ENCODE measurements at places on chromosomes 6 and 20.

GRCh38 chr6:6816716-6817115, 228.2 kb downstream of the LY86 start:
- DNase-seq, result no peak

- no peak for DNase-seq
These were observed 96.3 kb upstream of the MAFB start for GRCh38 chr20:40785346-40785745.

- DNase-seq, result no peak
These were observed 109.2 kb upstream of the TMEM170B start for GRCh38 chr6:11428371-11428770.

DNA sequence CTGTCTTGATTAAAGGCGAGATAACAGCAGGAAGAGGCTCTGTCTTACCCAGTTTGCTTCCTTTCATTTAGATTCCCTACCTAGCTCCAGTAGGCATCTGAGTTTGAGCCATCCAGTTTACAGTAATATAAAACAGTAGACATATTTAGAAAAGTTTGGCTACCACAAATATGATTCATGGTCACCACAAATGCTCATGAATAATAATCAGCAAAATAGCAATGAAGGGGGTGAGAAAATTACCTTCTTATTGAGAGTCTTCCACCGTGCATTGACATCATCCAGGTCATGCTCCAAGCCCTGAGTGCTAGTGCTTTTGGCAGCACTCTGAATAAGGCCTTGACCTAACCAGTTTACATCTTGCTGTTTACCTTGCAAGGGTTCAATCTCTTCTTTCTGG, 106.2 kb downstream of the DST start:
- DNase-seq, result no peak

DNA sequence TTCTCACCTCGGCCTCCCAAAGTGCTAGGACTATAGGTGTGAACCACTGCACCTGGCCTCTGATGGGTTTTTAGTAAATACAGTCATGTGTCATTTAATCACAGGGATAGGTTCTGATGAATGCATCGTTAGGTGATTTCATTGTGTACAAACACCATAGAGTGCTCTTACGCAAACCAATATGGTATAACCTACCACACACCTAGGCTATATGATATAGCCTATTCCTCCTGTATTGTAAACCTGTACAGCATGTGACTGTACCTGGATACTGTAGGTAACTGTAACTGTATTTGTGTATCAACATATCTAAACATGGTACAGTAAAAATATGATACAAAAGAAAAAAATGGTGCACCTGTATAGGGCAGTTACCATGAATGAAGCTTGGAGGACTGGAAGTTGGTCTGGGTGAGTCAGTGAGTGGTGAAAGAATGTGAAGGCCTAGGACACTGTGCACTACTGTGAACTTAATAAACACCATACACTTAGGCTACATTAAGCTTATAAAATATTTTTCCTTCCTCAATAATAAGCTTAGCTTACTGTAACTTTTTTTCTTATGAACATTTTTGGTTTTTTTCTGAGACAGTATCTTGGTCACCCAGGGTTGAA, 10.0 kb downstream of the BICRAL start:
- no peak for DNase-seq

GRCh38 chr20:41510847-41511450, 107.2 kb downstream of the CHD6 start:
- no peak for DNase-seq

GRCh38 chr6:153816366-153816765, 222.7 kb upstream of the OPRM1 start:
- no peak for DNase-seq

- DNase-seq, result no peak
These were observed 61.4 kb upstream of the UFL1 start for GRCh38 chr6:96460052-96460700.

DNA sequence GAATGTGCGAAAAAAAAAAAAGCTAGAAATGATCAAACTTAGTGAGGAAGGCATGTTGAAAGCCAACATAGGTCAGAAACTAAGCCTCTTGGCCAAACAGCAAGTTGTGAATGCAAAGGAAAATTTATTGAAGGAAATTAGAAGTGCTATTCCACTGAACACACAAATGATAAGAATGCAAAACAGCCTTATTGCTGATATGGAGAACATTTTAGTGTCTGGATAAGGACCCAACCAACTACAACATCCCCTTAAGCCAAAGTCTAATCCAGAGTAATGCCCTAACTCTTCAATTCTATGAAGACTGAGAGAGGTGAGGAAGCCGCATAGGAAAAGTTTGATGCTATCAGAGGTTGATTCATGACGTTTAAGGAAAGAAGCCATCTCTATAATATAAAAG, 5.5 kb upstream of the ABCC10 start:
- no peak for DNase-seq

DNA sequence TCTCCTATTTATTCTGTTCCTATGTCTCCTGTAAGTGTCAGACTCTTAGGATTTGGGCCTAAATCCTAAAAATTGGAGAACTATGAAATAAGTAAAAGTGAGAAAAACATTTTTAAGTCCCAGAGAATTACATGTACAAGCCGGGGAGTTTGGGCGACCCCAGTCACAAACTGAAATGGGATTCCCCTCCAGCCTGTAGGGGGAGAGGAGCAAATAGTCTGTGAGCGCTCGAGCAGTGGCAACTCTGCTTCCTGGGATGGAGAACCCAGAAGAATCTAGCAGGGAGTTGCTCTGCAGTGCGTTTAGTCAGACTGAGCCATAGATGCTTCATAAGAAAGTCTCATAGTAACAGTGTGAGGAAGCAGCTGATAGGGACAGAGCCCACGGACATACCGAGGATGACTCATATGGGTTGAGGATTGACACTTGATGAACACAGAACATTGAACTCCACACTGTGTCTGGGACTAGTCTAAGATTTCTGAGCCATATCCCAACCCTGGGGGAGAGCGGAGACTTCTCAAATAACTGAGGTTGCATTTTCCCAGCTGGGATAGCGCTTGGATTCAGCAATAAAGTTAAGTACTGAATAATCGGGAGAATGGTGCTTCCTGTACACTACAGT, 437.2 kb downstream of the BCKDHB start:
- DNase-seq, result peak; percentile 73
